Stimulated activated CD8-positive, alpha-beta memory T cell treated with anti-CD3 and anti-CD28 coated beads, Interleukin-4, amount 100 ng/mL, for 1 hour (primary cell): ENCODE measurements at places on chromosomes 3 and 15.

DNA sequence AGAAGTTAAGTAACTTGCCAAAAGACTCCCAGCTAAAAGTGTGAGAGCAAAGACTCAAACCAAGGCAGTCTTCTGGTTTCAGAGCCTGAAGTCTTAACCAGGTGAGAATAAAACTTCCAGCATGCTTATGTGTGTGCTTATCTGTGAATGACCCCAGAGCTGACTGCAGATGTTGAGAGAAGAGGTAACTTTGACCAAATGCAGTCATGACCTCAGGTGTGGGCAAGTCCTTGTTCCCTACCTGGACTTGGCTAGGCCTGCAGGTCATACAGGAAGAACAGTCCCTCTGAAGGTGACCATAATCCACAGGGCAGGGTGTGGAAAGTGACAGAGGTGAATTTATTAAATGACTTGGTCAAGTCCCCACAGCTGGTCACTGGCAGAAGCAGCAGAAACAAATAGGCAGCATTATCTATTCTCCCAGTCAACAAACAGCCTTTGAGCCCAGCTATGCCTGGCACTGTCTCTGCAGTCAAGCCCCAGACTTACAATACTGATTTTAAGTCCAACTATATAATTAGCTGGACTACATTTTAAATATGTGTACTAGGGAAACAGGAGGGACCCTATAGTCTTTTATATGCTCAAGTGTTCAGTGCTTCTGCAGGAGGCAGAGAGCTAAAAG lies 3.0 kb upstream of the CPEB1 start:
- DNase-seq = no peak

DNA sequence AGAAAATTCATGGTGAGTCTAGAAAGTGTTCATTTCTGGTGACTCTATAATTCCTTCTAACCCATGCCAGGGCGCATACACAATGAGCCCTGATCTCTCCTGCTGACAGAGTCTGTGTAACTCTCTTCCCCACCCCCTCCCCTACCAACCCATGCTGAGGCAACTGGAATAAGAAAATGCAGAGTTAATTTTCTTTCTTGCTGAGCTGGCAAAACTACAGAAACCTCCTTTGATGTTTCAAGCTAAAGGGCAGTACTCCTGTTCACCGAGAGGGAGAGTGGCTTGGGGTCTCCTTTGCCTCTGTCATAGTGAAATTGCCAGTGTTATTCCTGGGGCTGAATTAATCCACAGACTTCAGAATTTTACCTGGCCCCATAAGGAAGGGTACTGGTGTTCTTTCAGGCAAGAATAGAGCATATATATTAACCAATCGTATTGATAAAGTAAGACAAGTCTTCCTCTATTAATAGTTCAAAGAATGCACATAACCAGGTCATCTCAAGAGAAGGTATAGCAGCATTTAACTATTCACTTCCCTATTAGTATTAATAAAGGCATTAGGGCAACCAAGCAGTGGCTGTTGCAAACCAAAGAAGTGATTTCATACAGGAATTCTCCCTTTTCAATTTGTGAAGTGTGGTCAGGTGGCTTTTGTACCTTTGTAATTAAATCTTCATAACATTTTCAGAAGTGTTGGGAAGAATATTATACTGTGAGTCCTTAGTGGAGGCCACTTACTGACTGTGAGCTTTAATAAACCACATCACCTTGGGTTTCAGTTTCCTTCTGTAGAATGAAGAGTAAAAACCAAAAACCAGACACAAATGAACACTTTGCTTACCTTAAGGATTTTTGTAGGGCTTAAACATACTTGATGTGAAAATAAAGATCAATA lies 4.1 kb downstream of the GAP43 start:
- no peak for DNase-seq

- DNase-seq = no peak
These were observed 2.7 kb upstream of the DCAF1 start for GRCh38 chr3:51502562-51502910.

DNA sequence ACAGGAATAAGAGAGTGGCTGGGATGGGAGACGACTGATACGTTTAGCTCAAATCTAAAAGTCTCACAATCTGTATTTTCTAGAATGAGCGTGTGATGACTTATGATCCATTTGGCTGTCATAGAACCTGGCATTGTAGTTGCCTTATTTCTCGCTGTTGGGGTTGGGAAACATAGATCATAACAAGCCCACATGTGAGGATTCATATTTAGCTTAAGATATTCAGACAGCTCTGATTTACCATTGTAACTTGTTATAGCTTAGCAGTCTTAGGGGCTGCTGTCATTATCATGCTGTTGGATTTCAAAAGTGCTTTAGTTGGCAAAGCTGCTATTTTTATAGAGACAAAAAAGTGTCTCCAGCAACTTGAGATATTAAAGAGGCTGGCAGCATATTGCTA lies 871.3 kb downstream of the ZPLD1 start:
- DNase-seq = no peak

GRCh38 chr15:92005154-92005553 lies 151.6 kb downstream of the SLCO3A1 start:
- DNase-seq = no peak

- no peak for DNase-seq
These were observed 415.7 kb upstream of the THBS1 start for GRCh38 chr15:39165020-39165706.

DNA sequence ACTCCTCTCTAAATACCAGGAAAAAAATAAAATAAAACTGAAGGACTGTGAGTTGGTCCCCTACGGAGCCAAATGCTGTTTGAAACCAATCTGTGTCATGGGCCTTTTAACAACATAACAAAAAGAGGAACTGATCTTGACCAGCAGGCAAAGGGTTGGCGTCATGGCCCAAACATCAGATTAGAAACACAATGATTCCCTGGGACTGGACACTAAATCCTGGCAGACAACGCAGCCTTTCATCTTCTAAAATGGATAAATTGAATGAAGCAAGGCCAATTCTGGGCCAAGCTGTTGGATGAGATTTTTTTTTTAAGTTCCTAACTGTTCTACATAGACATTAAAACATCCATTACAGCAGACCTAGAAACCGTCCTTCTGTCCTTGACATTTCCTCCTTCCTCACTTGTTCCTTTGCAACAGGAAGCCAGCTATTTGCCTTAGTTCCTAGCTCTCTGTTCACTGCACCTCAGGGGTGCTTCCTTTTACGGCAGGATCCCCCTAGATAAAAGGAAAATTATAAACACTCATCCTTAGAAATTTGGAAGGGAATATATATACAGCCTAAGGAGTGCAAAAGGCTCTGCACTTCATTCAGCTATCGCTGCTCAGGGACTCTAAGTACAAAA lies 21.6 kb upstream of the TAFA4 start:
- DNase-seq = no peak

- no peak for DNase-seq
These were observed 452.4 kb downstream of the SHQ1 start for GRCh38 chr3:72395776-72396311.

DNA sequence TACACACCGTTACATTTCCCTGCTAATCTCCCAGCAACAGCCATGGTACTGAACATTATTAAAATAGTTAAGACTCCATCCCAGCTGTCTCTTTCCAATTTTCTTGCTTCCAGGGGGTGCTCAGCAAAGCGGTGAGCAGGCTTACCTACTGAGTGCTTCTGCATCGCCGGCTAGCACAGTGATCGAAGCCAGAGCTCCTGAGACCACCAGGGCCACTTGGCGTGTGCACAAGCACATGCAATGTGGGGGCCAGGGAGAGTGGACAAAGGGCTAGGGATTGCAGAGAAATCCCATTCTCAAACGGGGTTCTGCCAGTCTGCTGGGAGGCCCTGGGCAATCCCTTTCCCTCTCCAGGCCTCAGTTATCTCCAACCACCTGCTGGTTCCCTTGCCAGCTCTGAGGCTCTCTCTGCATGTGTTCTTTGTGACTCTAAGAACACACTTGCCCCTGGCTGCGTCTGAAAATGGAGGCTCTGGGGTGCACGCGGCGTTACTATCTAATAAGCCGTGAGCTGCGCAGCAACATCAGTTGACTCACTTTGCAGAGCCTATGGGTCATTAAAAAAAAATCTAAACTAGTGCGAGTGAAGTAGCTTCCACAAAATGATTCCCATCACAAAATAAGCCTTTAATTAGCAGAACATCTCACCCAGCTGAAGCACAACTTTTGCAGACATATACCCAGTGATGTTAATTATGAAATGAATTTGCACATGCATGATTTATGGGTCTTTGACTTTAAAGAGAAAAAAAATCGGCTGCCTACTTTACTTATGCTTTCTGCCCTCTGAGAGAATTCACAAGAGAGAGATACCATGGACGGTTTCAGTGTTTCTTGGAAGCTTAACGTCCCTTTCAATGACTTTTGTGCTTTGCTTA lies 271.5 kb downstream of the TLE3 start:
- no peak for DNase-seq

DNA sequence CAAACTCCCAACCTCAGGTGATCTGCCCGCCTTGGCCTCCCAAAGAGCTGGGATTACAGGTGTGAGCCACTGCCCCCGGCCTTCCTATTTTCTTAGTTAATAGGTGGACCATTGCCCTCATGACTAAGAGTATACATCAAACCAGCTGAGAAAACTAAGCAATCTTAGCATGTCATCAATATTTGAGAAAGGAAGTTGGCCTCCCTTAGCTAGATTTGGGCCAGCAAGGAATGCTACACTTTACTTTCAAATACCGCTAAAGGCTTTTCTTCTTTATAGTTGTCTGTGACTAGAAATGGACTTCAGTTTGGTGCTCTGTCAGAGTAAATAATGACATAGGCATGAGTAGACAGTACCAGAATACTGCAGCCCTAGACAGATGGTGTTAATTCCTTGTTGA lies 199.3 kb downstream of the GAP43 start:
- DNase-seq = no peak

DNA sequence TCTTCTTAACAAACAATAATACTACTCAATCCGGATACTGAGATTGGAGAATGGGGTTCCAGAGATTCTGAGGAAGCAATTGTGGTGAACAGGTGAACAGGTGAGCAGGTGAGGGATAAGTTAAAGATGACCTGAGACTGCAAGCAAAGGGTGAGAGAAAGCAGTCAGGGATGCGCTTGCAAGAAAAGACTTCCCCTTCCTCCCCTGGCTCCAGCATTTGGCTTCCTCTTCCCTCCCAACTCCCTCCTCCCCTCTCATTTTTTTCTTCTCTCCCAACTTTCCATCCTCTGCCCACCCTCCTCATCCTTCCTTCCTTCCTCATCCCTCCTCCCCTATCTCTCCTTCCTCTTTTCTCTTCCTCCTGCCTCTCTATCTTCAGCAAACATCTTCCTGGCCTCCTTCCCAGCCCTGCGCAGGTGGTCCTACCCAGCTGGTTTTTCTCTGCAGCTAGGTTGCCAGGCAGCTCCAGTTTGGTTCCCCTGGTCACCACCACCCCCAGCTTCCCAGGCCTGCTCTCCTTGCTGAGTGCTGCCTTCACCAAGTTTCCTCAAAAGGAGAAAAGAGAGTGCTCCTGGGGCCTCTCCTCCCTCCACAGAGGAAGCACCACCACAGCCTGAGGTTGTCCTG lies 10.4 kb upstream of the VIPR1 start:
- no peak for DNase-seq

- DNase-seq = no peak
These were observed 689.9 kb downstream of the TUSC7 start for GRCh38 chr3:117399311-117400078.

DNA sequence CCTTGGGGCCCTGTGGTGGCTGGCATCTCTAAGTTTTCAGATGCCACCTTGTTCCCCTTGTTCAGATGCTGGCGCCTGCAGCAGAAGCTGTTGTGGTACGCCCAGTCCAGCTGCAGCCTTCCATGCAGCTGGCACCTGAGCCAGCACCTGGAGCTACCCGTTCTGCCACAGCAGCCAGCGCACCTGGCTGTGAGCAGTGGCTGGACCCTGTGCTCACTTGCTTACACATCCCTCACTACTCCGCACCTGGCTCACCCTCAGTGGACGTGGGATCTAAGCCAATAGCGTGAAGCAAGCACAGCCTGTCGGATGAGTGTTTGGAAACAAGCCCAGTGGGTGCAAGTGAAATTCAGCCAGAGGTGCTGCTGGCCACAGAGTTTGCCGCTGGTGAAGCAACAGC lies 607.5 kb upstream of the BCHE start:
- no peak for DNase-seq

DNA sequence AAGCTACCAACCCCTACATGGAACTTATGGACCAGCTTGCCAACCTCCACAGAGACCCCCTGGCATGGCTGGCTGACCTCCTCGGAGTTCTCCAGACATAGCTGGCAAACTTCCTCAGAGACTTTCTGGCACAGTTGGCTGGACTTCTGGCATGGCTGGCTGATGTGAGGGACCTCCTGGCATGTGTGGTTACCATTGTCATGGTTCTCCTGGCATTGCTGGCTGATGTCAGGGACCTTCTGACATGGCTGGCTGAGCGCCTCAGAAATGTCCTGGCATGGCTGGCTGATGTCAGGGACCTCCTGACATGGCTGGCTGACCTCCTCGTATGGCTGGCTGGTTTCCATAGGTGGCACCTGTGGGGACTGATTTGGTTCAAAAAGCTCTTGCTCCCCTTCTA lies 17.5 kb downstream of the MAP1A start:
- DNase-seq = no peak

GRCh38 chr15:87755226-87755625 lies 501.3 kb downstream of the NTRK3 start:
- no peak for DNase-seq

DNA sequence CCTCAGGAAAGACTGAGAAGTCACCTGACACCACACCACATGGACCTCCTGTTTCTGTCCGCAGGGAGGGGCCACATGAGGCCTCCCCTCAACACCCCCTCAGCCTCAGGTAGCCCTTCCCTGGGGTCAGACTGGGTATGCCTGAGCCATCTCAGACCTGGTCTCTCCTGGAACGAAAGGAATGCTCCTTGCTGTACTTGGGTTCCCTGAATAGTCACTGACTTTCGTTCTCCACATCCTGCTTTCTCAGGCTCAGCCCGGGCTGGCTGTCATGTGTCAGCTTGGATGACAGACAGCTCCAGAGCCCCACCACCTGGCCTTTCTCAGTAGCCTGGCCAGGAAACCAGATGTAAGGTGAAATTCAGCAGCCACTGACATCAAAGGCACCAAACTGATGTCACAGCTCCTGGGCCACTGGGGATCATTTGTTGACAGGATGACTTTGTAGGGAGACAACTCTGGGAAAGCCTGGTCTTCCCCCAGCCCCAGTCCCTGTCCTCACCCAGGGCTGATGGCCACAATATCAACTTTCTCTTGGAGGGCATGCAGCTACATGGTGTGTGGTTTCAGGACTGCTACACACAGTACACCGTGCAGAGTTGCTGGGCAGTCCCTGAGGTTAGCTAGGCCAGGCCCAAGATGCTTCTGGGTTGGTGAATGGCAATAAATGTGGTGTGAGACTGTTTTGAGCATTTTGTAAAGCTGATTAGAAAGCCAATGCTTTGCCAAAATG lies 141.4 kb upstream of the MRPS22 start:
- DNase-seq = no peak

DNA sequence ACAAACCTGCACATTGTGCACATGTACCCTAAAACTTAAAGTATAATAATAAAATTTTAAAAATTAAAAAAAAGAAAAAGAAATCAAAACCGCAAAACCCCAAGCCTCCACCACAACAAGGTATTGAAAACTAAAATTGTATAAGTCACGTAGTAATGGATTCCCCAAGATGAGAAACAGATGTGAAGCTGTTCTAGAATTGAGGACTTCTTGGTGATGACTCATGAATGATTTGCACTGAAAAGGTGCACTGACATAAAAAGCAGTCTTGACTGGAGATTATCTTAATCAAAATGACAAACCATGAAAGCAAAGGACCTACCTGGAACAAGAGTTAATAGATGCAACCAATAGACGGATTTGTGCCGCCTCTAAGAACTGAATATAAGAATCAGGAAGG lies 225.8 kb downstream of the MYRIP start:
- DNase-seq = no peak

GRCh38 chr3:73546961-73547360 lies 77.8 kb downstream of the PDZRN3 start:
- no peak for DNase-seq

- DNase-seq = peak; percentile 97
These were observed 56.6 kb upstream of the ZBTB38 start for GRCh38 chr3:141311496-141312353.
